A549 treated with Mapracorat at 1 μM for 4 hours (cell line): ENCODE measurements at places on chromosomes 5 and 9. TPM values are rescaled to one million over a fixed set of nuclear protein-coding genes. Genes with fewer than 3 reads are reported as not detected.

The FAM163B gene
- total RNA-seq: not detected in 5 replicates

The FTMT gene
- total RNA-seq: not detected in 5 replicates

The SH3TC2 gene
- 0.33 to 0.76 TPM (median 0.44 TPM) in 5 replicates for total RNA-seq

The SAPCD2 gene
- total RNA-seq: 13.5 to 26.0 TPM (median 23.9 TPM) in 5 replicates

The C9orf50 gene
- 0.36 TPM in 1 of 5 replicates, not detected in the others for total RNA-seq

The C6 gene
- total RNA-seq: not detected in 5 replicates

The SLC6A7 gene
- 0.05 TPM in 1 of 5 replicates, not detected in the others for total RNA-seq

The AHRR gene
- total RNA-seq: 3.2 to 4.5 TPM (median 3.8 TPM) in 5 replicates

The EMB gene
- total RNA-seq: 5.1 to 6.9 TPM (median 6.3 TPM) in 5 replicates

The ANKRD33B gene
- total RNA-seq: 8.3 to 14.4 TPM (median 11.3 TPM) in 5 replicates

The FOXD4 gene
- total RNA-seq: 0.26 to 0.46 TPM (median 0.42 TPM) in 5 replicates

The CYSRT1 gene
- total RNA-seq: 2.5 to 5.4 TPM (median 4.8 TPM) in 5 replicates

The SPINK13 gene
- 0.27 to 0.30 TPM (median 0.27 TPM) in 3 of 5 replicates, not detected in the others for total RNA-seq

The PNPLA7 gene
- 0.59 to 0.87 TPM (median 0.86 TPM) in 5 replicates for total RNA-seq

The LCN15 gene
- not detected in 5 replicates for total RNA-seq

The CHSY3 gene
- 0.04 to 0.18 TPM (median 0.15 TPM) in 5 replicates for total RNA-seq

The NKD2 gene
- total RNA-seq: 16.2 to 22.8 TPM (median 21.8 TPM) in 5 replicates
